Progenitor cell of endocrine pancreas (in vitro differentiated cells): ENCODE measurements at places on chromosomes 5 and 9.

GRCh38 chr5:147303976-147304375 lies 69.2 kb downstream of the STK32A start:
- DNase-seq: no peak

- no peak for DNase-seq
Observed at GRCh38 chr5:154625031-154625430, 130.1 kb upstream of the LARP1 start.

DNA sequence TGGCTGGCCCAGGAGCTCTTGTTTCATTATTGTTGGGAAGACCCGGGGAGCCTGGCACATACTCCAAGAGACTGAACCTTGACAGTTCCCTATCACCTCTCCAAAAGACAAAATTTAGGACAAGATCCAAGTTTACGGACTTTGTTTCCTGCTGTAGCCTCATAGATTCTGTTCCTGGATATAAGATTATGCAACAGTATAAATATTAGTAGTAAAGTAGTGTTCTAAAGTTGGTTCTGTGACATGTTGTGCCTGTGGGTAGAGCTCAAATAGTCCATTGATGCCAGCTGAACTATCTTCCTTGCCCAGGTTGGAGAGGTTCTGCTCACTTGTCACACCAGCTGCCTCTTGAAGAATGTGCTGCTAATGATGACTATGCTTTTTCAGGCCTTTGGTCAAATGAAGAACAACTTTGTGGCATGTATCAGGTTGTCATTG lies 430.2 kb downstream of the DMAC1 start:
- DNase-seq: no peak

DNA sequence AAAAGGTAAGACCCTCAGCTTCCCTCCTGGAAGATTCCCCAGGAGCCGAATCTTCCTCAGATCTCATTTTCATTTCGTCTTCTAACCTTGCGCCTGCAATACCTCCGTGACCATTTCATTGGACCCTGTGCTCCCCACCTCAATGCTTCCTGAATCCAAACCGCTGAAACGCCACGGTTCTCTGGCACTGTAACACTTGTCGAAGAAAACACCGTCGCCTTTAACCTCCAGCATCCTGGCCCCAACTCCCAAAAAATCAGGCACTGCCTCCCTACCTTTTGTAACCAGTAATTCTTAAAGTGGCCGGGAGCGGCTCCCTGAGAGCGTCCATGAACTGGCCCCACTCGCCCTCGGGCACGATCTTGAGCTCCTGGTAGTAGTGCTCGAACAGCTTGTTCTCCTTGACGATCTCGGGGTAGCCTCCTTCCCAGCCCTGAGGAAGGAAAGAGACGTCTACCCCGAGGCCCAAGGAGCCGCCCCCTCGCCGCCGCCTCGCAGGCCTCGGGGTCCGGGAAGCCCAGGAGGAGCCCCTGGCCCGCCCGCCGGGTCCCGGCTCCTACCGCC lies 438 bp downstream of the NSUN2 start:
- no peak for DNase-seq

DNA sequence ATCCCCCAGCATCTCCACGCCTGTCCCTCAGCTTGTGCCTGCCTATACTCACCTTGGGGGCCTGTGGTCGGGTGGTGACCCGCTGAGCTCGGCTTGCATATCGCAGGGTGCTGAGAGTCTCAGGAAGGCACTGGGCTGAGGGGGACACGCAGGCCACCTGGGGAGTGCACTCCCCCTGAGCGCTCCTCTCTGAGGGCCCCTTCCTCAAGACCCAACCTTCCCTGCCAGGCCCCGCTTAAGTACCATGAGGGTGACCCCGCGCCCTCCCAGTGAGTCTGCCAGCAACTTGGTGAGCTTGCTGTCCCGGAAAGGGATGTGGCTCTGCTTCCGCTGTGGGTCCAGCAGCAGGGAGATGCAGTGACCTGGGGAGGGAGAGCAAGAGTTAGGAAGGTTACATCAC lies 4.1 kb downstream of the KIF12 start:
- no peak for DNase-seq

DNA sequence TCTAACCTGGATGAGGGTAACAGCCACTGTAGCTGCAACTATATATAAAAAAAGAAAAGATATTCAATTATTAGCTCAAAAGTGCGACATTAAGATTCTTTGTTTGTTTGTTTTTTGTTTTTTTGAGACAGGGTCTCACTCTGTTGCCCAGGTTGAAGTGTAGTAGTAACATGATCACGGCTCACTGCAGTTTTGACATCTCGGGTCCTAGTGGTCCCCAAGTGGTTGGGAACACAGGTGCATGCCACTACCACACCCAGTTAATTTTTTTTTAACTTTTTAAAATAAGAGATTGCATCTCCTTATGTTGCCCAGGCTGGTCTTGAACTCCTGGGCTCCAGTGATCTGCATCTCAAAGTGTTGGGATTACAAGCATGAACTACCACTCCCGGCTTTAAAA lies 61.8 kb downstream of the MEF2C start:
- DNase-seq: no peak

- no peak for DNase-seq
Observed at GRCh38 chr9:134623258-134624066, 18.1 kb upstream of the COL5A1 start.

DNA sequence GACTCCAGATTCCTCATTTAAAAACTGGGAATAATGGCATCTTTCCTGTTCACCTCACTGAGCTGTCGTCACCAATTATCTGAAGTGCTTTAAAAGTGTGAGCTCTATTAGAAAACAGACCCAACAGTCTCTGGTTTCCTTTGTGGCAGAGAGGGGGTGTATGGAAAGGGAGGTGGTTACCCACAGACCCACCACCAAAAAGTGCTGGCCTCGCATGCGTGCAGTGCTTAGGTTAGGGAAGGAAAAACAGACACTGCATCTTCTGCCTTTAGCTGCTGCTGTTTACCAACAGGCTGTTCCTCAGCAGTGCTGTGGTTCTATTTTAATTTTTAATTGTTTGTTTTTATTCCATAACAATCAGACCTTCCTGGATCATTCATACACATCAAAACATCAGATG lies 249.6 kb downstream of the PIK3R1 start:
- no peak for DNase-seq

- DNase-seq: no peak
Observed at GRCh38 chr5:177295924-177296323, 7.6 kb downstream of the RAB24 start.

- DNase-seq: no peak
Observed at GRCh38 chr9:109739760-109740159, 40.2 kb upstream of the PALM2AKAP2 start.

GRCh38 chr5:126014676-126015075 lies 408.5 kb upstream of the GRAMD2B start:
- DNase-seq: no peak

GRCh38 chr5:150582241-150583109 lies 58.0 kb upstream of the SYNPO start:
- peak; percentile 34 for DNase-seq

- DNase-seq: no peak
Observed at GRCh38 chr5:115336964-115337363, 40.5 kb upstream of the CCDC112 start.

DNA sequence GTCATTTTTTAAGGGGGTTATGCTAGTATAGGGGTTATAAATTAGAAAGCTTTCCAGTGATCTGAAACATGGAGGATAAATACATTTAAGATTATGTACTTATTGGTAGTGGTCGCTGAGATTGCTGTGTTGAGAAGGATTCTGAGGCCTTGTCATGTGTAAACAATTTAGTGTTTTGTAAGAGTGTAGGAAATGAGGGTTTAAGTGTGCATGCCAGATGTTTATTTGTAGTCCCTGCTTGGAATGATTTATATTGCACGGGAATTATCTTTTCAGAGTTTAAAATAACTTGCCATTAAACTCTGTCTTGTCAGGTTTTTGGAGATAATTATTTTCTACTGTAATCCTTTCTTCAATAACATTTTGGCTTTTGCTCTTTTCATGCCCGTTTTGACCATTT lies 19.4 kb downstream of the ZNF618 start:
- DNase-seq: no peak

DNA sequence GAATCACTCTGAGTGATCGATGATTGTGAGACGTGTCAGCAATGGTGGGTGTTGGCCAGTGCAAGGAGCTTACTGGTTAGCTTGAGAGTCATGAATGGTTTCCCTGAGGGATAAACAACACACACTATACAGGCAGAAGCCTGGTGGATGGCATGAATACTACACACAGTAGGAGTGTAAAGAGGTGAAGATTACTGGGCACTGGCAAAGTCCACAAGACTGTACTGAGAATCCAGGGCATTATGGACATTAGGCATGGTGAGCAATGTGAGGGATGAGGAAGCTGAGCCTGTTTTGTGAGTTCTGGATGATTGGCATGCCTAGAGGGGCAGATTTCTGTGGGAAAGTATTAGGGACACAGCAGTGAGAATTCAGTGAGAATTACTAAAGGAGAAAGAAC lies 71.3 kb downstream of the KDM4C start:
- DNase-seq: no peak

- no peak for DNase-seq
Observed at GRCh38 chr9:70554881-70555280, 140.4 kb upstream of the KLF9 start.

DNA sequence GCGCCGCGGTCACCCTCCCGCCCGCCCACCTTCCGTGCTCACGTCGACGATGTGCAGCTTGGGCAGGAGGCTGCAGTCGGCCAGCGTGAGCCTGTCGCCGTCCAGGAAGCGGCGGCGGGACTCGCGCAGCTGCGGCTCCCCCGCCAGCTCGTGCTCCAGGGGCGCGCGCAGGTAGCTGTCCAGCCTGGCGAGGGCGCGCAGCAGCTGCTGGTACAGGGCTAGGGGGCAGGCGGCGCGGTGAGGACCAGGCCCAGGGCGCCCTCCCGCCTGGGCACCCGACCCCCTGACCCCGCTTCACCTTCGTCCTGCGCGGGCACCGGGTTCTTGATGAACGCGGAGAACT lies 1.5 kb downstream of the CLIC3 start:
- DNase-seq: no peak

GRCh38 chr5:99771296-99771695 lies 763.9 kb upstream of the FAM174A start:
- no peak for DNase-seq

DNA sequence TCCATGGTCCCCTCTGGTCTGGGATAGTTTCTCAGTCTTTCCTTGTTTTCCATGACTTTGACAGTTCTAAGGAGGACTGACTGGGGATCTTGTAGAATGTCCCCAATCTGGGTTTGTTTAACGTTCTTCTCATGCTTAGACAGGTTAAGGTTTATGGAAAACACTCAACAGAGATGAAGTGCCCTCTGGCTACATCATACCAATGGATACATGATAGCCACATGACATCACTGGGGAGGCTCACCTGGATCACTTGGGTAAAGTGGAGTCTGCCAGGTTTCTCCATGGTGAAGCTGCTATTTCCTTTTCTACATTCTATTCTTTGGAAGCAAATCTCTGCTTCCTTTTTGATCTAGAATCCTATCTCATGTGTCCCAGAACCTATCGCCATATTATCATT lies 23.8 kb upstream of the ALDH1B1 start:
- DNase-seq: no peak

- DNase-seq: peak; percentile 12
Observed at GRCh38 chr9:682633-683508, 158.6 kb upstream of the DMRT1 start.

DNA sequence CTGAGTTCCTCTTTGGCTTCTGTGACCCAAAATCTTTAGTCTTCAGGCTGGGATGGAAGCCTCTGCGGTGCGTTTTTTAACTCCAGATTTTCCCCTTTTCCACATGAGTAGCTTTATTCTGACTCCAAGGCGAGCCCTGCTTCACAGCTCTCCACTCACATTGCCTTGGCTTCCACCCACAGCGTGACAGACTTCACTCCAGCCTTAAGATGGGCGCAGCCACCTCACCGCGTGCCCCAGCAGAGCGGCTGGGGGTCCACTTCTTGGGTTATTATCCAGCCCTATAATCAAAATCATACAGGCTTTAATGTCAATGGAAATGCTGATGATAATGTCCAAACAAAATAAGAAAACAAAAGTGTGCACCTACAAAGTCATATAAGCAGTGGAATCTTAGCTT lies 1.2 kb downstream of the EXOC3 start:
- DNase-seq: no peak

DNA sequence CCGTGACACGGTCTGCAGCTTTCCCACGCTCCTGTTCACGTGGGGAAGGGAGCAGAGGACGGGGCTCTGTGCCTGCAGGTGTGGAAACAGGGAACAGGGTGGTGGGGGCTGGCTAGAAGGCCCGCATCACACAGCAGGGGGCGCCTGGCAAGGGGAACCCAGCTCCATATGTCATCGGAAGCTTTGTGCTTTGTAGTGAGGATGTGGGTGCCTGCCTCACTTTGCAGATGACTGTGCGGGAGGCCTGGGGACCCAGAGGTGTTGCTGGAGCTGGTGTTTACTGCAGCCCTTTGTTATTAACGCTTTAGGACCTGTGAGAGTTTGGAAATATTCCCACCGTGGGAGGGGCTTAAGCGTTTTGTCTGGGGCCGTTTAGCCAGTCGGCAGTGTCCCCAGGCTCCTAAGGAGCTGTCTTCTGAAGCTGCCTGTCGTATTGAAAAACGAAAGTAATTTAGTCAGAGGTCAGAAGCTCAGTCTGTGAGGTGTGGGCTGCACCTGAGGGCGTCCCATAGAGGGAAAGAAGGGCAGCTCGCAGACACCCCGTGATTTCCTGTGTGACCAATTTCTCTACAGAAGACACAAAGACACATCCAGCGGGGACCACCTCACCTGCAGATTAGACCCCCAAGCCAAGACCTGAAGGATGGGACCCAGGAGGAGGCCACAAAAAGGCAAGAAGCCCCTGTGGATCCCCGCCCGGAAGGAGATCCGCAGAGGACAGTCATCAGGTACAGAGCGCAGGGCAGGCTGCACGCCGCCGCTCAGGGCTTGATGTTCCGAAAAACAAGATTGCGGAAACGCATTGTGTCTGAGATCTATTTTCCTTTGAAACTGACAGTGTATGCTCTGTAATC lies 9.1 kb downstream of the MAN1B1 start:
- DNase-seq: no peak

DNA sequence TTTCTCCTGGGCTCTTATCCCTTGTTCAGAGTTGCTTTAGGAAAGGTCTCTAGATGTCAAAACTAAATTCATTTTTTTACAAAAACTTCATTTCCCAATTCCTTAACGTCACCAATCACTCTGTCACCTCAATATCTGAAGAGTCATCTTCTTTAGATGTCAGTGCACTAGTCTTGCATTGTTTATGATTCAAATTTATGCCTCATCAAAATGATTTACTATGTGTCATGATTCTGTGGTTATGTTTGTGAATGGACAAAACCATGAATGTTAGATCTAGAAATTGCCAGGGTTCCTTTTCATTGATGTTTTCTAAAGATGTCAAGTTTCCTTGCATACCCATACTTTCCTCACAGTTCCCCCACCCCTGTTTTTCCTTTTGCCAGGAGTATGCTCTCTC lies 21.5 kb downstream of the CWC27 start:
- no peak for DNase-seq

- DNase-seq: no peak
Observed at GRCh38 chr9:94928691-94929368, 202.3 kb downstream of the AOPEP start.

- DNase-seq: no peak
Observed at GRCh38 chr9:34154057-34154456, 24.8 kb upstream of the UBAP1 start.

GRCh38 chr9:105142406-105143135 lies 101.9 kb upstream of the SLC44A1 start:
- DNase-seq: no peak
